ENCODE measurements at places on chromosomes 6 and 20. TPM values are rescaled to one million over a fixed set of nuclear protein-coding genes. Genes with fewer than 3 reads are reported as not detected.

DNA sequence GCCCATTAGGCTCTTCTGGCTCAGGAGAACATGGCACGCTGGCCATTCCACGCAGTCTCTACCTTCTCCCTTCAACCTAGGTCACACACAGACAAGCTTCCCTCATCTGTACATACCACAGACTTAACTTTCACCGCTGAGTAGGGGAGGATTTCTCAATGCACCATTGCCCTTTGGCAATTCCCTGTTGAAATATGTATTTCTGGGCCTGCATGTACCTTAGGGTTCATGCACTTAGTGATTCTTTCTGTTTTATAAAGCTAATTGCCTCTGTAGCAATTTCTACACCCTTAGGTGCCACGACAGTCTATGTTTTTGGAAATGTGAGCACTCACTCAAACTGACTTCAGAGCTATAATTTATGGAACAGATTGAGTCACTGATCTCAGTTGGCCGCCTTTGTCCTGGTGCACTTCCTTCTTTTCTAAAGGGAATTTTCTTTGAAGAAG is 253.8 kb upstream of the PRDM1 start:
- H3K36me3 ChIP-seq = no peaks in the 10 kb centered on the region
- no peak overlapping the region for H3K4me3 ChIP-seq
- H3K4me1 ChIP-seq = no peaks in the 10 kb centered on the region
- peaks cover 5% of the 10 kb centered on the region for H3K27me3 ChIP-seq
- DNase-seq = no peak
- no peak overlapping the region for H3K27ac ChIP-seq

DNA sequence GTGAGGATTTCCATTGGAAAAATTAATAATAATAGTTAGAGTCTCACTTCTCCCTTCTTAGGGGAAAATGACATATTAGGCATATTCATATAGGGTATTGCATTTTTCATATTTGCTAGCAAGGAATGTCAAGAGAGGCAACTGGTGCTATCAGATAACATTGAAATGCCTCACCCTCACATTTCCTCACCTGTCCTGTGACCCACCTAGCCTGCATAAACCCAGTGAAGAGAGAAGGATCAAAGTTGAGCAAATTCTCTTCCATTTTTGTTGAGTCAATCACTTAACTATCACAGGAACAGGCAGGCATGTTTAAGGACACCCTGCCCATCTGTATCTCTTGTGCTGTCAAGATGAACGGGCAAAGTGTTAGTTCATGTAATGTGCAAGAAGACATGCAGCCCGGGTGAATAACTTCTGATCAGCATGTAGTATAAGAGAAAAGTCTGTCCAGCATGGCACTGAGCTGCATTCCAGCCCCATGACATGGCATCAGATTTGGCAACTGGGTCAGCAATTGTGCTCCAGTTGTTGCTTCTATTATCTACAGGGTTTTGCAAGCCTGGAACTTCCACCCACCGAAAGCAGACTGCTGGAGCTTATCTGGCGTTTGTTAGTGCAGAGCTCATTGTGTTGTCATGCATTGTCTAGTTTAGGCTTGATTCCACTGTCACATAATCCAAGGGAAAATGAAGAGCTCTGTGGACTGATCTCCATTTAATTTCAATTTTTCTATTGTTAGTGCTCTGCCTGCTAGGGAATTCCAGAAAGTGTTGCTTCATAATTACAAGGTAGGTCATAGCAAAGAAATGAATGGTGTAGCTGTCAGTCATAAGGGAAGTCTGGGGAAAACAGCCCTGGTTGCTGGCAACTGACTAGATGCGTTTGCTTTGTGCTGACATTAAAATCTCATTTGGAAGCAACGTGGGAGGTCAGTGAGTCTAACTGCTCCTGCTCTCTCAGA is 138.4 kb upstream of the TNFAIP3 start:
- no peaks in the 10 kb centered on the region for H3K4me1 ChIP-seq
- H3K36me3 ChIP-seq = no peaks in the 10 kb centered on the region
- no peak overlapping the region for H3K27ac ChIP-seq
- H3K4me3 ChIP-seq = no peak overlapping the region

GRCh38 chr20:62755817-62756724 is 40.2 kb upstream of the MRGBP start:
- no peaks in the 10 kb centered on the region for H3K36me3 ChIP-seq
- H3K27ac ChIP-seq = no peak overlapping the region
- no peak overlapping the region for H3K4me3 ChIP-seq
- peaks cover 3% of the 10 kb centered on the region for H3K27me3 ChIP-seq
- no peak for DNase-seq

GRCh38 chr6:150211700-150212511 is 69.1 kb downstream of the PPP1R14C start:
- no peak overlapping the region for H3K27ac ChIP-seq
- H3K4me3 ChIP-seq = no peak overlapping the region
- H3K36me3 ChIP-seq = no peaks in the 10 kb centered on the region
- DNase-seq = no peak
- H3K4me1 ChIP-seq = peaks cover 3% of the 10 kb centered on the region
- peaks cover 4% of the 10 kb centered on the region for H3K27me3 ChIP-seq

MEI4 gene
- total RNA-seq = 0.04 TPM

GRCh38 chr6:43950731-43951062 is 176.6 kb downstream of the MRPL14 start:
- no peak overlapping the region for H3K4me3 ChIP-seq
- no peak for DNase-seq
- no peak overlapping the region for H3K27ac ChIP-seq
- H3K4me1 ChIP-seq = no peaks in the 10 kb centered on the region
- peaks cover 9% of the 10 kb centered on the region for H3K27me3 ChIP-seq
- H3K36me3 ChIP-seq = no peaks in the 10 kb centered on the region

DNA sequence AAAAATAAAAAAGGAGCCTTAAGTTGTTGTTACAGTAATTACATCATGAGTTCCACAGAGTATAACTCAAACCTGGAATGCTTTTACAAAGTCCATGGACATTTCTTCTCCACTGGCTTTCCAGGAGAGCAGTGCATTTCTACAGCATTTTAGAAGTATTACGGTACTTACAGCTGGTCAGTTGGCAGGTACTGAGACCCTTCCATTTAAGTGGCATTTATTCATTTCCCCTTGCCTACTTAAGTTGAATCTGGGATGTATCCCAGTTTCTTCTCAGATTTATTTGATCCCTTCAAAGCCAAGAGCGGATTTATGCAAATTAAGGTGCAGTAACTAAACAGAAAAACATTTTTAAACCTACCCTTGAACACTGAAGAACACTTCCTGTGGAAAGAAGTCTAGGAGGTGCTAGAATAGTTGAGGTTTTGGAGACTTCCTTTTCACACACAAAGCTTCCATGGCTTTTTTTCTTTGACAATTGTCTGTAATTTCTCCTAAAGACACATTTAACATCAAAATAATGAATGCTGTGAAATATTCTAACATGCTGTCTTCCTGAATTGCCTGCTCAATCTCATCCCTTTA is 3.4 kb downstream of the PRDM13 start:
- H3K4me3 ChIP-seq = no peak overlapping the region
- peaks cover 90% of the 10 kb centered on the region for H3K27me3 ChIP-seq
- H3K36me3 ChIP-seq = peaks cover 4% of the 10 kb centered on the region

DNA sequence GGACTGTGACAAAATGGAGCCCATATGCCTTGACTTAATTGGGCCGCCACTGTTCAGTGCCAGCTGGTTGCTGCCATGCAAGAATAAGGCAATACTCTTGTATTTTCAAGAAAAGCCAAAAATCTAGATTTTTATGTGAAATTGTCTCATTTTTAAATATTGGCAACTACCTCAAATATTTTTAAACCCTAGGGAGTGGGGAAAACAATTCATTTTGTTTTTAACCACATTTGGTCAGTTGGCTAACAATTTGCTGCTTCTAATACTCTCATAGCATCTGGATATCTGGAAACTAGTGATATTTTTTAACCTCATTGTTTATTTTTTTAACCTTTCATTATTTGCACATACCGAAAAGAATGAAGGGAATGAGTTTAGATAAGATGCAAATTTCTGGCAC is 91.0 kb downstream of the EYA2 start:
- H3K27me3 ChIP-seq = peaks cover 49% of the 10 kb centered on the region
- H3K27ac ChIP-seq = no peak overlapping the region
- DNase-seq = no peak
- H3K36me3 ChIP-seq = no peaks in the 10 kb centered on the region
- no peak overlapping the region for H3K4me3 ChIP-seq

- no peak overlapping the region for H3K4me3 ChIP-seq
- DNase-seq = no peak
- H3K27ac ChIP-seq = no peak overlapping the region
- H3K27me3 ChIP-seq = peaks cover 16% of the 10 kb centered on the region
- peaks cover 12% of the 10 kb centered on the region for H3K36me3 ChIP-seq
Observed at GRCh38 chr6:170166511-170167122, 124.3 kb downstream of the DLL1 start.

DNA sequence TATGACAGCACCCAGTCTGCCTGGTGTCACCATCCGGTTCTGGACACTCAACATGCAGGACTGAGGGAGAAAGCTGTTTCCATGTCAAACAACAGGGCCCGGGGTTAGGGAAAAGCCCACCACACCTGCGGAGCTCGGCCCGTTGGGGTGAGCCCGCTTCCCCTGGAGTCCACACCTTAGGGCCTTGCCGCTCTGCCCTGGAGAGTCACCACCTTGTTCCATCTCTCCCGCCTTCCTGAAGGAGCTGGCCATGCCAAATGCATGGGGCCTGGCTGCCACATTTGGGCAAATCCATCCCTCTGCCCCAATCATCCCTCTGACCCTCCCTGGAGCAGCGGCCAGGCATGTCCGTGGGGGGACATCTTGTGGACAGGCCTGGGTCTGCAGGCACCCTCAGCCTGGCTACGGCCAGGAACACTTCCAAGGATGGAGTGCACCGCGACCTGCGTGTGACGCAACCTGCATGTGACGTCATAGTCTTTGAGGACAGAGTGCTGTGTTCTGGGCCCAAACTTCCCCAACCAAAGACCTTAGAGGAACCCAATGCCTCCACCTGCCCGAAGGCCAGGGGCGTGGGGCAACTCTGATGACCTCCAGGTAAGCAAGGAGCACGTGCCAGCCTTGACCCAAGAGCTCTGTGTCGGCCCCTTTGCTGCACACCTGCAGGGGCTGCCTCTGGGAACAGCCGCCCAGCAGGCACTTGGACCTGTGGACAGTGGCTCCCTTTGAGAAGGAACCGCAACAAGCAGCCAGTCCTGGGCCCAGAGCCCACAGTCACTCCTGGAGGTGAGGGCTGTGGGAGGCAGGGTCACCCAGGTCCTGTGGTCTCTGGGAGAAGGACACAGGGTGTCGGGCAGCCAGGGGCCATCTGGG is 1.7 kb downstream of the CABLES2 start:
- no peak overlapping the region for H3K27ac ChIP-seq
- H3K27me3 ChIP-seq = no peaks in the 10 kb centered on the region
- H3K4me3 ChIP-seq = peak overlapping the region; percentile 77
- peaks cover 20% of the 10 kb centered on the region for H3K4me1 ChIP-seq
- DNase-seq = no peak

SLC17A3 gene
- total RNA-seq = not detected

IFT52 gene
- total RNA-seq = 14.4 TPM

- no peaks in the 10 kb centered on the region for H3K36me3 ChIP-seq
- H3K27ac ChIP-seq = no peak overlapping the region
- H3K27me3 ChIP-seq = no peaks in the 10 kb centered on the region
- no peak for DNase-seq
Observed at GRCh38 chr6:12913201-12913600, 196.6 kb downstream of the PHACTR1 start.

CRIP3 gene
- total RNA-seq = 1.4 TPM

GRCh38 chr6:26032340-26033084 is 54.7 kb upstream of the HFE start:
- H3K27me3 ChIP-seq = peaks cover 13% of the 10 kb centered on the region
- H3K36me3 ChIP-seq = peaks cover 6% of the 10 kb centered on the region
- peaks cover 42% of the 10 kb centered on the region for H3K4me1 ChIP-seq
- H3K27ac ChIP-seq = peak overlapping the region; percentile 98
- peak; percentile 44 for DNase-seq
- H3K4me3 ChIP-seq = peak overlapping the region; percentile 87

BHLHE23 gene
- total RNA-seq = not detected

DNA sequence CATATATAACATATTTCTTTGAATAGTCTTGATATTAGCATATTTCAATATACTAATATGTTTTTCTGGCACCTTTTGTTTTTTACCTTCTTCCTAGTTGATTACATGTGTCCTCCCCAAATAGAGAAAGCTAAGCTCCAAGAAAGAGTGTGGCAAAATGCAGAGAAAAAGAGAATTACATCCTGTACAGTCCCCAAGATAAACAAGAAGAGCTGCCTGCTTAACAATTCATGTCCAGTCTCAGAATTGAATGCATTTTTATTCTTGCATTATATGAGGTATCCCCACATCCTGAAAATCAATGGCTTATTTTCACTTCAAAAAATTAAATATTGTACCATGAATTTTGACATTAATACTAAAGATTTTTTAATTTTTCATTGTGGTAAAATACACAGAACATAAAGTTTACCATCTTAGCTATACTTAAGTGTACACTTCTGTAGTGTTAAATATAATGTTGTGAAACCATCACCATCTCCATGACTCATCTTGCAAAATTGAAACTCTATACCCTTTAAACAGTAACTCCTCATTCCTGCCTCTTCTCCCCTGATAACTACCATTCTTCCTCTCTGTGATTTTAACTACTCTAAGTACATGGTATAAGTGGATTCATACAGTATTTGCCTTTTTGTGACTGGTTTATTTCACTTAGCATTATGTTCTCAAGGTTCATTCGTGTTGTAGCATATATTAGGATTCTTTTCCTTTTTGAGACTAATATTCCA is 490.3 kb downstream of the COL12A1 start:
- H3K27ac ChIP-seq = no peak overlapping the region
- DNase-seq = no peak
- H3K27me3 ChIP-seq = no peaks in the 10 kb centered on the region
- H3K4me3 ChIP-seq = no peak overlapping the region
- H3K4me1 ChIP-seq = no peaks in the 10 kb centered on the region

DNA sequence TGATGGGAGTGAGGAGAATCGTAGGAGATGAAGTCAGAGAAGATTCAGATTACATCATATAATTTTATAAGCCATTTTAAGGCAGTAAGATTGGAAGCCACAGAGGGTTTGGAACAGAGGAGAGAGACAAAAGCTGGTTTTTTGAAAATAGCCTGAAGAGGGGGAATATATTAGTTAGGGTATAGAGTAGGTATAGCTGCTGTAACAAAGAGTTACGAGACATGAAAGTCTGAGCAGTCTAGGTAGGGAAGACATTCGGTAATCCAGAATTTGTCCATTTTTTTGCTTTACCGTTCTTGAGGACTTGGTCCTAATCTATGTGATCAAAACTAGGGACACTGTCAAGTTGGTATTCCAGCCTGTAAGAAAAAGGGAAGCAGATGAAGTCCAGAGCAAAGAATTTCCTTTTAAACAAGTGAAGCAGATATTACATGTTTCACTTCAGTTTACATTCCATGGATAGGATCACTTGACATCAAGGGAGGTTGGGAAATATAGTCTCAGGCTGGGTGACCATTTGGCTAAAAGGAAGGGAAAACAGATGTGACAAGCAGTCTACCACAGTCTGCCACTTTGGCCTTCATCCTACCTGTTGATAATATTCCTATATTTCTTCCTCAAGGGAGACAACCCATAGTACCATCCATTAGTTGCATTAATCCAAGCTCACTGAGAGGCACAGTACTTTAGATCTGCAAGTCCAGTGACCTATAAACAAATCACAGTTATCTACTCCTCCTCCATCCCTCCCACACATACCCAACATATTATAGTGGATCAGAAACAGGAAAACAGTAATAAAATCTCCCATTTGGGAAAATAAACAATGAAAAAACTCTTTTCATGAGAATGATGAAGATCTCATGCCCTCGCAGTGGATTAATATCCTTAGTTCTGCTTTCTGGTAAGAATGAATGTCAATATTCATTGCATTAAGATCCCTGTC is 10.2 kb downstream of the FAM135A start:
- H3K27ac ChIP-seq = no peak overlapping the region
- H3K4me3 ChIP-seq = no peak overlapping the region
- DNase-seq = no peak
- H3K36me3 ChIP-seq = peaks cover 16% of the 10 kb centered on the region
- H3K4me1 ChIP-seq = peaks cover 4% of the 10 kb centered on the region

All from activated naive CD8-positive, alpha-beta T cell treated with anti-CD3 and anti-CD28 coated beads for 36 hours (primary cell).